ENCODE measurements at places on chromosomes 11 and 22.

- no peak for DNase-seq
Observed at GRCh38 chr11:73317373-73317772, 9.3 kb downstream of the ARHGEF17 start.

GRCh38 chr11:39678996-39679395, 1780.5 kb downstream of the LRRC4C start:
- DNase-seq: no peak

DNA sequence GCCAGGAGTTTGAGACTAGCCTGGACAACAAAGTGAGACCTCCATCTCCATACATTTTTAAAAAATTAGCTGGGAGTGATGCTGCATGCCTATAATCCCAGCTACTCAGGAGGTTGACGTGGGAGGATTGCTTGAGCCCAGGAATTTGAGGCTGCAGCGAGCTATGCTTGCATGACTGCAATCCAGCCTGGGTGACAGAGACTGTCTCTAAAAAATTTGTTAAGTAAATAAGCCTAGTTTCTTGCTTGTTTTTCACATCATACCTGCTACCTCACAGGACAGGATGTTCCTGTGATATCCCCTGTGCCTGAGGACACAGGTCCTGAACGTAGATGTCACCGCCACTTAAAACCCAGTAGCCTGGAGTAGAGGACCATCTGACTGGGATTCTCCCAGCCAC, 348.6 kb downstream of the MN1 start:
- DNase-seq: no peak

DNA sequence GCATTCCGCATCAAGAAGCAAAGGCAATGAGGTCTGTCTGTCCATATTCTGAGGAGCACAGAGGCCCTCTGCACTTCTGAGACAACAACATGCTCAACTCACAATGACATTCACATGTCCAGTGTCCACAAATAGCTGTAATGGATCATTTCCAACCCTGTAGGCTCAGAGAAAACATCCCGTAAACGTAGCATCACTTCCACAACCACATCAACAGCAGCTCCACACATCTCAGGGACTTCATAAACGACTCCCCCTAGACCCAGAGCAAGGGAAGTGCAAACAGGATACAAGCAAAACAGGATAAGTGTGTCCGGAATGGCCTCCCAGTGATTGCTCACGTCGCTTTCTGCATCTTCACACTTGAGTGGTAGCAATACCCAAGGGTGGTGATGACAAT, 100.2 kb downstream of the SYN3 start:
- DNase-seq: peak; percentile 32

- DNase-seq: no peak
Observed at GRCh38 chr11:115580927-115581680, 76.9 kb upstream of the CADM1 start.

DNA sequence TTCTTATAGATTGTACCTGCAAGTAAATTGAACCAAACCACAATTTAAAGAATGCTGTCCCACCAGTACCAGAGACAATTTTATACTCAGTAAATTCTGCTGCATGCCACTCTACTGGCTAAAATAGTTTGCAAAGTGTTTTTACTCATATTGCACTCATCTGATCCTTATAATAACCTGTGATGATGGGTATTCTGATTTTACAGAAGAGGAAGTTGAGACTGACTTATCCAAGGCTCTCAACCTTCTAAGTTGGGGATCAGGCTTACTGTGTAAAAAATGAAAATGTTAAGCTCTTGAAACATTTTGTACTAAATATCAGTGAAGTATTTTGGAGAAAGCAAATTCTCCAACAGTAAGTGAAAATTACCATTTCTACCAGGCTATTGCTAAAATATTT, 37.9 kb downstream of the RNF169 start:
- no peak for DNase-seq

DNA sequence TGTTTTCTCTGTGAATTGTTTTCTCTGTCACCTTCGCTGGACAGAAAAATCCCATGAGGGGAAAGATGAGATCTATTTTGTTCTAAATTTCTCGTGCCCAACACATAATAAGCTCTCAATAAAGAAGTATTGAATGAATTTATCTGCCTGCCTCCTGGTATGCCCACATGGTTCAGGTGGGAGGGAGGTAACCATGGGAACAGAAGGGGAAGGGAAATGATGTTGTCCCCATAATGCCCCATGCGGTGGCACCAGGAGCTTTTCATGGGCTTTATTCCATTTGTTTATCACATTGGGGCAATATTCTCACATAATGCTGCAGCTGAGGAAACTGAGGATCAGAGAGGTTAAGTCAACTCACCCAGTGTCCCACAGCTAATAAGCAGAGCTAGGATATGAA, 8.7 kb downstream of the USH1C start:
- no peak for DNase-seq

DNA sequence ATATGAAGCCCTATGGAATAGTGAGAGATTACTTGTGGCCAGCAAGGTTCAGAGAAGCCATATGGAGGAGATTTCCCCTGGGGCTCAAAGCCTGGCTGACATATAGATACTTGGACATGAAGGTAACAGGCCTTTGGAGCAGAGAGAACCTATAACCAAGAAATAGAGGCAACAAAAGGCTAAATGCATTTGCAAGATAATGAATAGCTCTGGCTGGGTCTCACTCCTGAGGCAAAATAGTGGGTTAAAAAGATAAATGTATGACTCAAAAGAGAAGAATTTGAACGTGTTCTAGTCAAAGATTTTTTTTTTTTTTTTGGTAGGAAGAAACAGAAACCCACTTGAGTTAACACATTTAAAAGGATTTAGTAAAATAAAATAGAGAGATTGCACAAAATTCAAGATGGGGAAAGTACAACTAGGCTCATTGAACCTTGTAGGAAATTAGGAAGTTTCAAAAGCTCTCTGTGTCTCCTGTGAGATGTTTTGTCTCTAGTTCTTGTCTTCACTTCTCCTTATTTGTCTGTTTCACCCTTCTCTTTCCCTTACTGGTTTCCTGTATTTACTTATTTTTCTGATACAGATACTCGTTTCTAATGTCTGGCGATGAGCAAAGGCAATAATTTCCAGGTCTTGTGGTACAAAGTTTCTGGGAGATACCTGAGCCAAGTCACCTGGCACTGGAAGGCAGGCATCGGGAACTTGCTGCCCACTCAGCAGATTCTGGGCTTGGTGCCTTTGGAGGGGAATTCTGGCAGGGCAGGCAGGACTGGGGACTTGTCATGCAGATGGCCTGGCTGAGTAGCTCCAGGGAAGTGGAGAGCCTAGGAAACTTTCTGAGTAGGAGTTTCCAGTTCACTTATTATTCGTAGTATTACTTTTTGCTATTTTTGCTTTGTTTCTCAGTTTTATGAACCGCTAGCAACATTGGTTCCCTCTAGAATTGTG, 49.2 kb upstream of the SESN3 start:
- no peak for DNase-seq

DNA sequence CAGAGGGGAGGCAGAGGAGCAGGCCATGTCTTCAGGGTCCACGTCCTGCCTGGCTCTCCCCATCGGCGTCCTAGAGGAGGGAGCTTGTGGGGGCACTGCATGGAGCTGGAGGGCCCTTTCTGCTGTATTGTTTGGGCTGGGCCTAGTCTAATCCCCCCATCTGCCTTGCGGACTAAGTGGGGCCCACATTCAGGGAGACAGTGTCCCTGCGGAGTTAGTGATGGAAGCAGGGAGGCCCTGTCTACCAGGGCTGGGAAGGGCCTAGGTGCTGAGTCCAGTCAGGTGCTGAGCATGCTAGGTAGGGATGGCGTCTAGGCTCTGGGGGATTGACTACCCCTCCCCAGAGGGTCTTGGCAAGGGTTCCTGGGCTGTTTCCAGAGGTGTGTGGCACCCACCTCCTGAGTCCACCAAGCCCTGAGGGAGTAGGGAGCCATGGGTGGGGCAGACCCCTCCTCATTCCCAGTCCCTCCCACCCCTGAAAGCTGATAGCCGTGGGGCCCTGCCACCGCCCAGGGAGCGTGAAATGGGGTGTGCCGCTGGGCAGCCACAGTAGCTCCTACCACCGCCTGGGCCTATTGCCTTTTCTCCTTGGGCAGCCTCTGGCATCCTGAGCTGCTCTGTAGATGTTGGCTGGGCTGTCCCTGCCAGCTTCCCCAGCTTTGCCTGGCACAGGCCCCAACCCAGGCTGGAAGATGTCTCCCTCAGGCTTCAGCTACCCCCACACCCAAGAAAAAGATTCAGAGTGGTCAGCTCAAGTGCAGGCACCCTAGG, 1.9 kb upstream of the POLD4 start:
- DNase-seq: no peak

GRCh38 chr22:25156736-25157135, 42.9 kb upstream of the CRYBB3 start:
- DNase-seq: no peak

GRCh38 chr11:66363805-66364535, 7.6 kb downstream of the SLC29A2 start:
- peak; percentile 100 for DNase-seq

DNA sequence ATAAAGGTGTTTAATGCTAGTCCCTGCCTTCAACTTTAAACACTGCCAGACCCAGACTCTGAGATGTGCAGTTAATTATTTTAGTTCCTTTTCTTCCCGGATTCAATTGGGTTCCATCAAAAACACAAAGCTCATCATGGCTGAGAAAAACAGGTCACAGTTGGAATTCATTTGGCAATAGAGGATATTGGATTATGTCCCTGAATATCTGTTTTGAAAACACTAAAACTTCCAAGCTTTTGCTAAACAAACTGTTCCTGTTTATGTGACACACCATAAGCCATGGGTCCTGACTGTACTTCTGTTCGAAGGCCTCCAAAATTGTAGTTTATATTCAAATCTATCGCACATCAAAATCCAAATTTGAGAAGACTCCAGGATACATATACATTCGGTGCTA, 150.7 kb downstream of the TRPC6 start:
- no peak for DNase-seq

DNA sequence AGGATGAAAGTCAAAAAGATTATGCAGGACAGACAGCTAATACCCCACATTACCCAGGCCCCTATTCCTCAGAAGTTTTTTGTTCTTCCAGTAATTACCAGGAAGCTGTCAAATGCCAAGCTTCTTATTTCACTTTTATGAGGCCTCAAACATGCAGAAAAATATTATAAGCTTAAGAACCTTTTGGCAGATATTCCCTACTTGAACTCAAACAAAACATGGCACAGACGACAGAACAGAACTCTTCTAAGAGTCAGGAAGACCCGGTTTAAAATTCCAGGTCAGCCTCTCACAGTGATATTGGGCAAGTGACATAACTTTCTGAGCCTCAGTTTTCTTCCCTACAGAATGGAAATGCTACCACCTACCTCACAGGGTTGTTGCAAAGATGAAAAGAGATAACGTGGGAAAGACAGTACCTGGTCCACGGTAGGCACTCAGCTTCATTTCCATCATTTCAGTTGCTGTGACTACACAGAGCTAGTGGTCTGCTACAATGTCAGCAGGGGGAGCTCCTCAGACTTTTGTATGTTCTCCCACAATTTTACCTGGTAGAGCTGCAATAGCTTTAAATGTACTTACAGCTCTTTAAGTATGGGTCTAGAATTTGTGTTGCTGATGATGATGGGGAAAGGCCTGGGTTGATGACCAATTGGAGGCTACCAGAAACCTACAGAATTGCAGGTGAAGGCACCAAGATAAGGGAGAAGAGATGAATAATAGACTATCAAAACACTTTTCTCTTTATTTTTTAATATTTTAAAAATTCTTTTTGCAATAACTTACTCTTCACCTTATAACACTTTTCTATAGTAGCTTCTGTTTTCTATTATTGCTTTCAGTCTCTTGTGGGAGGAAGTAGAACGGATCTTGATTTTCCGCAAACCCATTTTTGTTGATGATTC, 98.3 kb upstream of the CHRM4 start:
- DNase-seq: peak; percentile 55

GRCh38 chr11:95230810-95231126, 234 bp downstream of the SESN3 start:
- no peak for DNase-seq

- DNase-seq: no peak
Observed at GRCh38 chr22:45843031-45843430, 133.9 kb downstream of the WNT7B start.

GRCh38 chr11:67576735-67577475, 6.7 kb upstream of the GSTP1 start:
- DNase-seq: peak; percentile 64
